Tibial nerve (tissue), 4 donors: ENCODE measurements at places on chromosomes 5 and 9.

GRCh38 chr5:17769277-17769676 is 135.0 kb downstream of the TAF11L14 start:
- DNase-seq = no peak

DNA sequence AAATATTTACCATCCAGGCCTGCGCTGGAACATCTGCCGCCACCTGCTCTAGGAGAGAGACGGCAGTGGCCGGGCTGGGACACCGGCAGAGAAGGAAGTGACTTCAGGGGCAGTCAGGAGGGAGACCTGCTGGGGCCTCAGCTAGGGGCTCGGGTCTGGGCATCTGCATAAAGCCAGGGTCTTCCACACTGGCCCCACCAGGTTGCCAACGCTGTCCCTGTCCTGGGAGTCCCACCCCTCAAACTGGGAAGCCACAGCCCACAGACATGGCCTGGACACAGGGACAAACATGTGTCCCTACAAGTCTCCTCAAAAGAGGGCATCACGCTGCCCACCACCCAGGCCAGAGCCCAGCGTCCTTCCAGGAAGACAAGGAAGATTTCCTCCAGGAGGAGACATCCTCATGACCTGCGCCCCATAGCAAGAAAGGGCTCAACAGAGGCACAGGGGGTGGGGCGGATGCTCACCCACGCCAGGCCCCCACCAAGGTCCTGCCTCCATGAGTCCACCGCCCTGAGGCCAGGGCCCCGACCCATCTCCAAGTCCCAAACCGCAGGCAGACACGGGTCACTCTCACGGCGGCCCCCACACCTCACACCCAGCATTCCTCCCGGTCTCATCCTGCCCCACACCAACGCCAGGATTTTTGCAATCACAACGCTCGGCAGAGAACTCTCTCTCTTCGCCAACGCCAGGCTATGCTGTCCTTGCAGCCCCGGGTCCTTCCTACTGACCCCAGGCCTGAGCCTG is 9.0 kb downstream of the VAV2 start:
- no peak for DNase-seq

DNA sequence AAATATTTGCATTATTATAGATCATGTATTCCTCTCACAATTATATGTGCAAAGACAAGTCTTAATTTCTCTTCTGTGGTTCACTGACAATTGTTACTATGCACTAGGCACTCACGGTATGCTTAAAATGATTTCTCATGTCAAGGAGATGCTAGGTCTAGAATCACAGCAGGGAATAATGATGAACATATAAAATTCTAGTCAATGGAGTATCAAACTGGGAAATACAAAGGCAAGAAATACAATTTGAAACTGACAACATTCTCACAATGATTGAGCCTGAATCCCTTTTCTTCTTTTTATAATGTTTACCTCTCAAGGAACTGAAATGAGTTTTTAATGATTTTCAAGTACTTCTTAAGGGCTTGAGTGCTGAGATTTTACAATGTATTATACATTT is 302.3 kb upstream of the GRAMD2B start:
- no peak for DNase-seq

DNA sequence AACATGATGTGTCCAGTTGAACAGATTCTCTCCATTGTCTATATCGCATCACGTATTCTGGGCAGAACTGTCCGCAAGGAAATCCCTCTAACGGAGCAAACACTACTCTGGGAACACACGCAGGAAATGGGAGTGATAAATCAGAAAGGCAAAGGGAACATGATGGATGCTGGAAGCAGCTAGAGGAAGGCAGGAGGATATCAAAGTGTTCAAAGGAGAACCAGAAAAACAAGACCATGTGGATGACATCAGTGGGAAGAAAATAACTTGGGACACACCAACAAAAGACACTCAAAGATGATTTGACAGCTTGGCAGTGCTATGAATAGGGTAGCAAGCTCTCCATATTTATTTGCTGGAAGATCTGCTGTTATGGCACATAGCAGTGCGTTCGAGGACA is 142.9 kb downstream of the PLK2 start:
- no peak for DNase-seq

DNA sequence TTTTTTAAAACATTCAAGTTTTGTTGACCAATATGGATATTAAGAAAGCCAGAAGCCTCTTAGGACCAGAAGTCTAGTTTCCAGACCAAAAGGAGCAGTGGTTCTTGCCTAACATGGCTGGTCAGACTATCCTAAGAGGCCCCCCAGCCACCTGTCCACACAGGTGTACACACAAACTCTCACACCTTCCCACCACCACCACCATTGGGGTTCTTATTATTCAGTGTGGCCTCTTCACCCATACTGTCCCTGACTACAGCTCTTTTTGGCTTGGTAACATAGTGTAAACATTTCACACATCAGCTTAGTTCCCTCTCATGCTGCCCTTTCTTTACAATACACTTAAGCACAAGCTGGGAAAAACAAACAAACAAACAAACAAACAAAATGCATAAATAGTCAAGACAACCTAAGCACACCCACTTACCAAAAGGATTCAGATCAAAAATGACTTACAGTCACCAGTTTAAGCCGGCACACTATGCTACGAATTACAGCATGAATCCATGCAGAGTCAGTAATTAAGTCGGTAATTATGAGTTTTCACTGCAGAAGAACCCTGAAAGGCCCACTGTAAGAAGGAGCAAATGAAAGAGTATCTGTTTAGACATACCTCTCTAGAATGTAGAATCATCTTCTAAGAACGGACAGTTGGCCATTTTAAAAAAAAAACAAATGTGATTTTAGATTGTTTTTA is 9.5 kb downstream of the LHFPL2 start:
- no peak for DNase-seq

DNA sequence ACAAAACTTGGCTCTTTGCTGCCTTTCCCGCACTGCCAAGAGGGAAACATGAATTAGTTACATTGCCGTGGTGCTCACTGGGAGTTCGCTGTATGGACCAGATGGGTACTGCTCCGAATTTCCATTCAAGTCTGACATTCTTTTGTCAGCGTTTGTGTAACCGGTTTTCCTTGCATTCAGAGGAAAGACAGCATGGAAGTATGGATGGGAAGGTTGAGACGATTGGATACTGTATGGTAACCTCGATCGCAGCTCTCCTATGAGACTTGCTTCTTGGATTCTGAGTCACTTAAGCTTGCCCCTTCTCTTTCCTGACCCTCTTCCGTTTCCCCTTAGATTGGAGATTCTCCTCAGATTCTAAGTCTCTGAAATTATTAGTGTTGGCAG is 625 bp upstream of the UBLCP1 start:
- DNase-seq = no peak

DNA sequence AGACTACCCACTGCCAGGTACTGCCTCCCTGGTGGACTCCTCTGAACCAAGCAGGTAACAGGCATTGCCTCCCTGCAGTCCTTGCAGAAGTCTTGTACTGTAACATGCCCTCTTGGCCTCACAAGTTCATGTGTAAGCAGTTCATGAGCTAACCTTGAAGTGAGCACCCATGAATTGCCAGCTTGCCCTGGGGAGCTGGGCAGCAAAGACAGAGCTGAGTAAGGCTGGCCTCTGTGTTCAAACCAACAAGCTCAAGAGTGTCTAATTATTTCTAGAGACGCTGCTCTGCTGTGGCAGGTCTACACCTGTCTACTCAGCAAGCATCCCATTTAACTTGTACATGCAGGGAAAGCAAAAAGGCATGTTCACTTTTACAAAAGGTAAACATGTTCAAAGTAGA is 113.5 kb downstream of the FEM1C start:
- DNase-seq = no peak

DNA sequence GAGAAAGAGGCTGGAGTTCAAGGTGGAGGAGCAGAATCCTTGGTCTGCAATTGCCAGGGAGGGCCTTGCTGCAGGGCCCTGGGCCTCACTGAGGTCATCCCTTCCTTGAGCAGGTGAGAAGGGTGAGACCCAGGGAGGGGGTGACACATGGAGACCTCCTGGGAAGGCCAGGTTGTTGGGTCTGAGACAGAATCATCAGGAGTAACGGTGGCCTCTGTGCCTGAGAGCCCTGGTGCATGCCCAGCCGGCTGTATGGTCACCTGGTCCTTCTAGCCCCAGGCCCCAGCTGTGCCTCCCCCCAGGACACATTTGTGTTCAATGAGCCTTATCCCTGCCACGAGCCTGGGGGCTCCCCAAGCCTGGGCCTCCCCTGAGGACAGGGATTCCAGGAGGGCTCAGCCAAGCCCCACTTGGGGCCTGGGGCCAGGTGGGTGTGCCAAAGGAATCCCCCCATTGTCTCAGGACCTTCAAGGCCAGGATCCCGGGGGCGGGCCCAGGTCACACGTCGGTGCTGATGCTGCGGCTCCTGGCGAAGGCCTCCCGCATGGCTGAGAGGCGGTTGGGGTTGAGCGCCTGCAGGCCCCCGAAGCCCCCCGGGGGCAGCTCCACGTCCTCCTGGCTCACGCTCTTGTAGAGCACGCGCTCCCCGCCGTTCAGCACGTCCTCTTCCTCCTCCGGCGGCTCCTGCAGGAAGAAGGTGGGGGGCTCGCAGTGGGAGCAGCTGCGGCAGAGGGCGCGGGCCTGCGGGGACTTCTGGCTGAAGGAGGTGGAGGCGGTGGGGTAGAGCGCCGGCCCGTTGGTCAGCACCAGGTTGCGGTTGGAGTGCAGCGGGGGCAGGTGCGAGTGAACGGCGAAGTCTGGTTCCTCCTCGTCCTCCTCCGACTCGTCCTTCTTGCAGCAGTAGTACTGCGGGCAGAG is 30.4 kb downstream of the FAM163B start:
- DNase-seq = no peak

DNA sequence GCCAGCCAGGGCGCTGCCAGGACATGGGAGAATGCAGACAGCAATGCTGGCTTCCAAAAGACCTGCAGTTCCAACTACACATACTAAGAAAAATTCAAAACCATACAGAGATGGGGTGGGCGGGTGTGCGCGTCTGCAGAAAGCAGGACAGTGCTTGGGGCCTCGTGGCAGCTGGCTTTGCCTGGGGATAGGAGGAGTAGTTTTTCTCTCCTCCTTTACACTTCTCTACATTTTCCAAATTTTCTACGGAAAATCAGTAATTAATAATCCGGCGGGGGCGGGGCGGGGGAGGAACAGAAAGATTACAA is 43.6 kb upstream of the SARDH start:
- DNase-seq = no peak

DNA sequence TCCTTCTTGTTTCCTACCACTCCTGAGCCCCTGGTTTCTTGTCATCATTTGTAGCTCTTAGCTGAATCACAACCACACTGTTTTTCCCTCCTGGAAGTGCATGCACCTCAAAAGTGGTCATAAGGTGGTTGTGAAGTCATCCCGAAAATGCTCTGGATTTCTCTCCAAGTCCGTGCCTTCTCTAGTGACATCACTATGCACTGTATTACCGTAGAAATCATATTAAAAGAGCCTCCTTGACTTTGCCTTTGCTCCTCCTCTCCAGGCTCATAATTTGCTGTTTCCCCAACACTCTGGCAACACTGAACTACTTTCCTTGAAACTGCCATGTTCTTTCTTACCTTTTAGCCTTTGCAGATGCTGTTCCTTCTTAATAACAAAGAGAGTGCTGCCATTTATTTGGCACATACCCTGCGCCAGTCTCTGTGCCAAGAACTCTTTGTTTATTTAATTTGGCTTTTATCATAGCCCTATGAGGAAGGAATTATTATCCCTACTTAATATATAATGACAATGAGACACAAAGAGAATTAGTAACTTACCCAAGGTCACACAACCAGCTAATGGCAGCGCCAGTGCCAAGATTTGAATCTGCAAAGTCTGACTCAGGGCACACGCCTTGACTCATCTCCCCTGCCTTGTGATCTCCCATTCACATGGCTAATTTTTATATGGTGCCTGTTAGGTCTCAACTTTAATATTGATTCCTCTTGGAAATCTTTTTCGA is 115.4 kb downstream of the KIF4B start:
- no peak for DNase-seq

DNA sequence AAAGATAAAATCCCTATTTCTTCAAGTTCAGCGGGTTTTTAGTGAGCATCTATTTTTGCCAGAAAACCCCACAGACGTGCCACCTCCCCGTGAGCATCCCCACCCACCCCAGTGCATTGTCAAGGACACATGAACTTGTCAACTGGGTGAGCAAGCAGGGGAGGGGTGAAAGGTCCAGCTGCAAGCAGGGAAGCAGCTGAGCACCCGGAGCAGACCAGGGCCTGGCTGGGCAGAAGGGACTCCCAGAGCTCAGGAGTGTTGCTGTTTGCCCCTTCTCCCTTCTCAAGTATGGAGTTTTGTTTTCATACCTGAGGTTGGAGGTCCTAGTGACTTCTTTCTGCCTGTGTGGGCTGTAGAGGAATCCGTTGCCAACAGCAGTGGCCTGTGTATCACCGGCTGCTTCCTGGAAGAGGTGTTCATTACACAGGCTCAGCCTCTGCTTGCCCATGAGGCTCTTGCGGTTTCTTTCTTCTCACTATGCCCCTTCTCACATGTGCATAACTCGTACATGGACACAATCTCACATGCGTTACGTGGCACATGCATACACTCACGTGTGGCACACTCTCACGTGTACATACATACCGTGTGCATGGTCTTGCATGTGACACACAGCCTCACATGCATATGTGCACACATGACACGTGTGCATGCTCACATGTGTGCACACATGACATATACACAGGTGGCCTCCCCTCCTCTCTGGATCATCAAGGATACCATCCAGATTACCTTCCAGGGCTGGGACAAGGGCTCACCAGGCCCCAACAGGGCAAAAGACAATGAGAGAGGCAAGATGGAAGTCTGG is 126.7 kb downstream of the MVB12B start:
- no peak for DNase-seq

GRCh38 chr5:2675548-2675947 is 75.9 kb downstream of the IRX2 start:
- DNase-seq = no peak
